Left lung (tissue), 14 donors: ENCODE measurements at places on chromosomes 1 and 21.

DNA sequence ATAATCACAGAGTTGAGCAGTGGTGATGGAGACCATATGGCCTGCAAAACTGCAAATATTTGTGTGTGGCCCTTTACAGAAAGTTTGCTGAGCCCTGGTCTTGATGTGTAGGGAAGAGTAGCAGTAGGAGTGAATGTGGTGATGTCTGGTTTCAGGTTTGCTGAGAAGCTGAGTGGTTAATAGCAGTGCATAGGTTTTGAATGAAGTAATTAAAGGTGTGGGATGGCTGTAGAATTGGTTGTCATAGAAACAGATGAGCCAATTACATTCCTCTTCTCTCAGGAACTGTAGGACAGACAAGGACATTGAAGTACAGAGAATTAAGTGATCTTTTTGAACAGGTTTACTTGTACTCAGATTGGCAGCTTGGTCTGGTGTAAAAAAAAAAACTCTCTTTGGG is 37.4 kb downstream of the PRDM2 start:
- DNase-seq = no peak

- DNase-seq = no peak
Measured at GRCh38 chr1:189657715-189658114, 819.9 kb downstream of the BRINP3 start.

- DNase-seq = no peak
Measured at GRCh38 chr1:179803918-179804317, 60.8 kb downstream of the FAM163A start.

GRCh38 chr1:162283657-162284056 is 93.0 kb downstream of the SPATA46 start:
- no peak for DNase-seq

DNA sequence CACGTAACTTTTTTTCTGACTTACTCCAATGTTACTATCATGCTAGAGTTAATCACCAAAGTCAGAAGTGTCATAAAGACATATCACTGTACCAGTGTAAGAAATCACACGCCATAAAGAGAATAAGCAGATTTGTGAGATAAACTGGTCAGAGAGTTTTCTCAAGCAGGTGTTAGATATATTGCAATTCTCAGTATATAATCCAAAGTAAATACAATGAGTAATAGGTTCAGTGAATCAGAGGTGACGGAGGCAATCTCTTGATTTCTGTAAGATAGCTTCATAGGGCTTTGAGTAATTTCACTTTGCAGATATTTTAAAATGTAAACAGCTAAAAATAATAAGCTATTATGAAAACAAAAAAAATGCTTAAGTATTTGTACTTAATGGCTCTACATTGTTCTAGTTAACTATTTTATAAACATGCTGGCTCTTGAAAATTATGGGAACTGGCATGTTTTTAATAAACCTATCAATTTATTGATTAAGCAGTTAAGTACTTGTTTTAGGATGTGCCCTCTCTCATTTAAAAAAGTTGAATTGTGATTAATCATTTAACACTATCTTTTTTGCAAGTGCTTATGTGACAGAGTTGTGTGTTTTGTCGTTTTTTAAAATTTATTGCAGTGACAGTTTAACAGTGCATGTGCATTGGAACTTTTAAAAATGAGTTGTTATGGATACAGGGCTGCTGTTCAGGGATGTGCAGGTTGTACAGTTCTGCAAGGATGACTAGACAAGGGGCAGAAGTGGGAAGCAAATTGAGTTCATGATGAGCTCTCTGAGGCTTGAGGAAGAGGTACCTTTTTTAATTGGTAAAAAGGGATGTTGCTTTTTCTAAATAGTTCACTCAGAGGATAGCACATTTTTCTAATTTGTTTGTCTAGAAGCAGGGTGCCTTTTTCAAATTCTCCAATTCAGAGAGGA is 119.1 kb downstream of the USP25 start:
- DNase-seq = no peak
